ENCODE measurements at places on chromosomes 11 and 22.

- no peak for DNase-seq
These were observed 17.5 kb upstream of the RASL10A start for GRCh38 chr22:29332886-29333496.

GRCh38 chr11:9681583-9682372 lies 17.9 kb downstream of the SWAP70 start:
- DNase-seq: no peak

GRCh38 chr22:27552176-27552575 lies 249.4 kb downstream of the MN1 start:
- no peak for DNase-seq

DNA sequence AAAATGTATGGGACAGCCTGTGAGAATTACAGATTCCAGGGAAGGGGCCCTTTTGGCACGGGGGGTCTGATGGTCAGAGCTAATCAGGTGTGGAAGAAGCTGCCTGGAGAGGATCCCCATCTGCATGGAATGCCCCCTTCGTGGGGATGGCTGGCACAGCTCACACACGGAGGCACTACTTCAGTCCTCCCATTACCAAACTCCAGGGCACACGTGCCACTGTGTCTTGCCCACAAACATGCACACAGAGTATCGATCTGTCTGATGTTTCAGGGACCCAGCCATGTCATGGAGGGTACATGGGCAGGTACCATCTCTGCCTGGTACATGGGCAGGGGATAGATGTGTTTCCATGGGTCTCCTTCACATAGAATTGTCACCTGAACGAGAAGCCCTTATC lies 14.7 kb downstream of the KCNQ1OT1 start:
- no peak for DNase-seq

DNA sequence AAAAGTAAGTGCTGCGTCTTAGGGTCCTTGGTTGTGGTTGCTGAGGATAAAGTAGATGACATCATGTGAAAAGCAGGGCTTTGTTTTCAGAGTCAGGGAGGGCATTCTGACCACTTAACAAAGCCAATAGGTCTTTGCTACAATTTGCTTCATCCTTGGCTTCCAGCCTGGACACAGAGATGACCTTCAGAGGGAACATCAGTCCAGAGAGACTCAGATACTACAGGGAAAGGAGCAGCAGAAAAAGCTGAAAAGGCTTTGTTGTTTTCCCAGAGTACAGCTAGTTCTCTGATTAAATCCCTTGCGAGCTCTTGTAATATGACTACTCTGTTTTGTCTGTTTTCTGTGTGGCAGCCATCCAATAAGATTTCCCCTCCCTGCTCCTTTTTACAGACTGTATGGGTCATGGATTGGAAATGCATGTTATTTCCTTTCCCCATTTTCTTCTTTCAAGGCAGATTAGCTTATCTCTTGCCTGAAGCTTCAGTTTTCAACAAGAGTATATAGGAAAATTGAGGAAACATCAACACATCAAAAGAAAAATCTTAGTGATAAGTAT lies 31.9 kb downstream of the ATG13 start:
- DNase-seq: no peak

GRCh38 chr11:117417856-117418255 lies 90.2 kb downstream of the CEP164 start:
- no peak for DNase-seq

DNA sequence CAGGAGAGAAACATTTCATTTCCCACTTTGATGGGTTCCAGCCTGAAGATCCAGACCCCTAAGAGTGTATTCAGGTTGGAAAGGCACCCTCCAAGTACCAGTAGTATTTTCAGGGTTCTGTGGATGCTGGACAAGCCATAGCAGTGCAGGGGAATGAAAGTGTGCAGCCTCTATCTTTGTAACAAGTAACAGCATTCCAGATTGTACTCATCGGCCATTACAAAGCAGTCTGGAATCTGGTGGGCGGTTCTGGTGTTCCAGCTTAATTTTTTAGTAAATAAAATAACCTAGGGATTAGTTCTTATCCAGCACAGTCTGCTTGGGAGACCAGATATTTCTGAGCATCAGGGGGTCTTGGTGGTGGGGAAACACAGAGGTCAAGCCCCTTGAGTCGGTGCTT lies 22.6 kb downstream of the APLNR start:
- DNase-seq: no peak

- no peak for DNase-seq
These were observed 839.2 kb downstream of the TBC1D22A start for GRCh38 chr22:47601666-47602065.

- peak; percentile 96 for DNase-seq
These were observed 2.3 kb downstream of the TSPAN4 start for GRCh38 chr11:844693-845644.

DNA sequence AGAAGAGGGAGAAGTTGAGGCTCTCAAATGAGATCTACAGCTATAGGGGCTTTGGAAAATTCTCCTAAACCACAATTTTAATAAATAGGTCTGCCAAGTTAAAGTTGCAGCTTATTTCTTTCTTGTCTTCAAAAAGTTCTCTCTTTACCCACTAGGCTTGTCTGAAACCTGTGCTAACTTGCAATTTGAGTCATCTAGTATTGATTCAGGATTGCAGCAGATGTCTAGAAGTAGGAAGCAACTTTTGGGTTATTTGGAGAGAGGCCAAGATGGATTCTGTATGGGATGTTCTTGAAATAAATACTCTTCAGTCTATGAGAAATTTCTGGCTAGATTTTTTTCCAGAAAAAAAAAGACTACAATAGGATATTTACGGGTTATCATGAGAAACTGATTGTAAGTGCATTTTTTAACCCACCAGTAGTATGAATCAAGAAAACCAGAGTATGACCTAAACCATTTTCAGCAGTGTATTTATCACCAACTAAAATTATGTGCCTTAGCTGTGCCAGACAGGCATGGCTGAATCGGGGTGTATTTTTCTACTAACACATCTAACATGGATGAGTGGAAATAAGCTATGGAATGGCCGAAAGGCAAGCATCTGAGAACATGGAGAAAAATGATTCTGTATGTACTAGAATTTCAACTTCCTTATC lies 4.9 kb upstream of the RAB38 start:
- no peak for DNase-seq

DNA sequence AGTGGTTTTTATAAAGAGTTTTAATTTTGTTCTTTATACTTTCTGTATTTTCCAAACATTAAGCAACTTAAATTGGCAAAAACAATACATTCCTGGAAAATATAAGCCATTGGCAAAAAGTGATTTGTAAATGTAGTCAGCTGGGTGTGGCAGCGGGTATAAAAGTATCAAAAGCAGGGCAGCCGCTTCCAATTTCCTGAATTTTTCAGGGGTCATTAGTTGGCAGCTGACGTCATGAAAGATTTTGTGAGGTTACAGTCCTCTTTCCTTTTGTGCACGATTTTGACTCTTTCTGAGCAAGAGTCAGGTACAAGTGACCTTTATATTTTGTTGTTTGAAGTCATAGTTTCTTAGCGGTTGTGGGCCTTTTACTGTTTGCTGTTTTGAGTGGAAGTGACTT lies at the start of gene OOSP3:
OOSP3 (plus strand) TSS at position 208 of the 400 bp plus-strand sequence; CDS start at position 235, 27 bp downstream.
- no peak for DNase-seq

- no peak for DNase-seq
These were observed 92.6 kb downstream of the OR5AK2 start for GRCh38 chr11:57081356-57081755.

- DNase-seq: no peak
These were observed 27.3 kb downstream of the CTR9 start for GRCh38 chr11:10778217-10778970.

DNA sequence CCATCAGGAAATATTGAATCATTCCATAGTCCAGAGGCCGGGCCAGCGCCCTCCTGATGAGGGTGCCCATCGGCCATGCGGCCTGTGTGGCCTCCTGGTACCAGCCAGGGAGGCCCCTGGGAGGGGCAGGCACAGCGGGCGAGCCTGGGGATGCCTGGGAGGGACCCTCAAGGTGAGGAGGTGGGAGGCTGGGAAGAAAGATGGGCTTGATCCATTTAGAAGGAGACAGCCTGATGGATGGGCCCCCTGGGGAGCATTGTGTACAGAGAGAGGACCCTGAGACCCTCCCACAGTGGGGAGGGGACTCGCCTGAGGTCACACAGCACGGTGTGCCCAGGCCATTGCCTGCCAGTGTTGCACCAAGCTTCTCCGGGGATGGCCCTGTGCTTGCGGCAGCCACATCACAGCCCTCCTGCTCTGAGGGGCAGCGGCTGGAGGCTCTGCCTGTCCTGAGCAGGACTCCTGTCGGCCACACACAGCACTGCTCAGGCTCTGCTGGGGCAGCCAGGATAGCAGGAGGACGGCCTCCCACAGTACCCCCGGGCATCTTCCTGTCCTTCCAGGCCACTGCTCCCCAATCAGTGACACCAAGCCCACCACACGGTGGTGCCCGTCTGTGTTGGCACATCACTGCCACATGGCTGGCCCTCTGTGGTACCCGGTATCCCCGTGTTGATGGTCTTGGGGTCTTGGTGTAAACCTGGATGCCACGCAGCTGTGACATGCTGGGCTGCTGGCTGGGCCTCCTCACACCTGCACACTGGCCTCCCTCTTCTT lies 290.0 kb downstream of the TBC1D22A start:
- no peak for DNase-seq

GRCh38 chr11:110092111-110092514 lies 1.1 kb upstream of the ZC3H12C start:
- DNase-seq: peak; percentile 49

GRCh38 chr11:118889797-118890196 lies 6.1 kb downstream of the CXCR5 start:
- DNase-seq: no peak

- DNase-seq: no peak
These were observed 10.4 kb downstream of the SMCO4 start for GRCh38 chr11:93532806-93533205.

GRCh38 chr11:44180107-44180506 lies 84.6 kb downstream of the EXT2 start:
- no peak for DNase-seq

GRCh38 chr11:91563176-91563575 lies 661.4 kb upstream of the FAT3 start:
- DNase-seq: no peak

DNA sequence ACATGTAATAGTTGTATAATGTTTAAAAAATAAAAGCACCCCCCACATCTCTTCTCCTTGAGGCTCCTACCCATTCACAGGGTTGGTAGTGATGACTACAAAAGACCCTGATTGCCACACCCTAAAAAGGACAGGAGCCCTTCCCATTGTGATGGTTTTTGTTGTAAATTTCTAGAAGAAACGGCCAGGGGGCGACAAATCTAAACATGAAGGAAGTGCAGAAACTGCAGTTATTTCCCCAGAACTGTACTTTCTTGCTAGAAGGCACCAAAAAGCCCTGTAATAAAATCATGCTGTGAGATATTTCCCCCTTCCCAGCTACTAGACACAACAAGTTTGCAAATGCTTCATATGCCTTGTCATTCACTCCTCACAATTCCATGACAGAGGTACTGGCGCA lies 10.8 kb downstream of the PRR5L start:
- DNase-seq: peak; percentile 68

DNA sequence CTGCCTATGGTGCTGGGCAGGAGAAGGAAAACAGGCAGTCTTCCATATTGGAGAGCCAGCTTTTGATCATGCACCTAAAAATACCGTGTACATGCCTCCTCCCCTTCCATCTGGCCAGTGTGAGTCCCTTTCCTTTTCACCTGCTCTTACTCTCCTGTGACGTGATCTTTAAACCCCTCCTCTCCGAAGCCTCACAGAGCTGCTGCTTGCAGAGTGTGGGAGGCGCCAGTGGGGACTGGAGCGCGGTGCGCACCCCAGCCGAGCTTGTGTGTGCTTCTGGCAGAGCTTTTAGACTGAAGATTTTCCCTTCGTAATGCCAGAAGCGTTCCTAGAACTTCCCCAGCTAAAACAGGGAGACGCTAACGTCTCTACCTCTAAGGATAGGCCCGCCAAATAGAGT lies 29.8 kb downstream of the MUC6 start:
- DNase-seq: no peak

DNA sequence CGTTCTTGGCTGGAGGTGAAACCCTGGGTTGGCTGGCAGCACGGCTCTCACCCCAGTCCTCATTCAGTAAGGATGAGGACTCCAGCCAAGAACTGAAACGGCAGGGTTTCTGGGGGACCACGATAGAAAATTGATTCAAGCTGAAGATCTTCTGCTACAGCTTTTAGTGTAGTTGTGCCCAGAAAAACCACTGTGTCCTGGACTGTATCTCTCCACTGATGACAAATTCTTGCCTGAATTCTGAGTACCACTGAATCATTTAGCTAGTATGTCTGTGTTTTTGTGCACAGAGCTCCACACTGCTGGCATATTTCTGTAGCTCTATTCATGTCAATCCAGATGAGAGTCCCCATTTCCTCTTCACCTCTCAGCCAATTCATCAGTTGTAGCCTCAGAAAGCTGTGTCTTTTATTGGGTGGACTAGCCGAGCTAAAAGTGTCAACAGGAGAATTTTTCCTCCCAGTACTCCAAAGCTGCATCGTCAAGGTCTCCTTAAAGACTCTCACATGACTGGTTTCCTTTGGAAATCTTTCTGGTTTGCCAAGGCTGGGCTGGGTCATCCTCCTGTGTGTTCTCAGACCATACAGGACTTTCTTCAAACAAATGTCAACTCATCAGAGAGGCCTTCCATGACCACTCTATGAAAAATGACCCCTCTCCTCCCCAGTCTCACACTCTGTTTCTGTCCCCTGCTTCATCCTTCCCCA lies 144.6 kb downstream of the LDLRAD3 start:
- no peak for DNase-seq

DNA sequence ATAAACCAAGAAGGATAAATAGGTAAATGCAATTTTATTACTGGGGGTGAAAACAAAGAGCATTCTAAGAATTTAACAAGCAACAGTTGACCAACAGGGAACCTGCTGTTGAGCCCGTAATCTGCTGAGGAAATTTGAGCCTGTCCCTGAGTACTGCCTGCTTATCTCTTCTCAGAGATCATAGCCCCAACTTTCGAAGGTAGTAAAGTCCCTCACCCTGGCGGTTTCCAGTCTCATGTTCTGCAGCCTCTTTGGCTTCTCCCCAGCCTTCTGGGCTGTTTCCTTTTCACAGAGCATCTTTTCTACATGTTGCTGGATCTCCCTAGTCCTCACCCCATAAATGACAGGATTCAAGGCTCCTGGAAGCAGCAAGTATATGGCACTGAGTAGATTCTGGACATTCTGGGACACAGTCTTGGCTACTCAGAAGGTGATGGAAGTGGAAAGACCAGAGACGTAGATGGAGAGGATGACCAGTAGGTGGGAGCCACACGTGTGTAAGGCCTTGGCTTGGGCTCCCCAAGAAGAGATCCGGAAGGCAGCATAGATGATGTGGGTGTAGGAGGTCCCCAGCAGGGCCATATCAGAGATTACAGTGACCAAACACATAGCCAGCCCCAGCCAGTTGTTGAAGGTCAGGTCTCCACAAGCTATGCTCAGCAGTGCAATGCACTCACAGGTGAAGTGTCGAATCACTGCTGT lies 51.6 kb downstream of the RRM1 start:
- DNase-seq: peak; percentile 17

GRCh38 chr22:42961810-42962209 lies 53.1 kb downstream of the PACSIN2 start:
- DNase-seq: no peak

GRCh38 chr11:111733611-111734088 lies 32.5 kb downstream of the PPP2R1B start:
- DNase-seq: no peak

- no peak for DNase-seq
These were observed 5.1 kb downstream of the SHISAL1 start for GRCh38 chr22:44307509-44308169.

Data from common myeloid progenitor, CD34-positive (primary cell).